Muscle of leg (tissue), 16 donors: ENCODE measurements at places on chromosomes 12 and 14.

DNA sequence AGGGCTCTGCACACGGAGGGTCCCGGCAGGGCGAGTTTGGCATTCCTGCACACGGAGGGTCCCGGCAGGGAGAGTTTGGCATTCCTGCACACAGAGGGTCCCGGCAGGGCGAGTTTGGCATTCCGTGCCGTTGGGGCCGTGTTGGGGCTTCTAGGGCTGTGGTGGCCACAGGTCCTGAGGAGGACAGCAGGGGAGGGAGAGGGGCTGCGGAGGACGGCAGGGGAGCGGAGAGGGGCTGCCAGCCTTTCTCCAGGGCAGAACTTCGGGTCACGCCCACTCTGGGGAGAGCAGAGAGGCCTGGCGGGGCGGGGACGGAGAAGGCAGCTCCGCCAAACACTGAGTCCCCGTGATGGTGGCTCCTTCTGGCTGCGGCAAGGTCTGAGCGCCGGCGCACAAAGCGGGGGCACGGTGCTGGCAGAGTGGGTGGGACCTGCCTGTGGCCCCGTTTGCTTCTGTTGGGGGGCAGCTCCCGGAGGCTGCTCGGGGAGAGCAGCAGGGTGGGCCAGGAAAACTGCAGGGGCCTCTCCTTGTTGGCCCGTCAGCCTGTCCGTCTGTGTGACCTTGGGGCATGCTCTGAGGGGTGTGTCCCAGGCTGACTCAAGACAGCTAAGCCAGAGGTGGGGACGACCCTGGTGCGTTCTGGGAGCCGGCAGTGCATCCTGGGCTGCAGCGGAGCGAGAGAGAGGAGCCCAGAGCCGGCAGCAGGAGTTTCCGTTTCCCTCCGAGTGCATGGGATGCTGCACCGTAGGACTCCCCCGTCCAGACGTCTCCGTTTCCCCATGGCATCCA lies 60.2 kb downstream of the LRCOL1 start:
- peaks cover 41% of the 10 kb centered on the region for H3K4me1 ChIP-seq
- no peak overlapping the region for H3K27ac ChIP-seq
- no peak overlapping the region for H3K4me3 ChIP-seq
- H3K27me3 ChIP-seq = peaks cover 3% of the 10 kb centered on the region

DNA sequence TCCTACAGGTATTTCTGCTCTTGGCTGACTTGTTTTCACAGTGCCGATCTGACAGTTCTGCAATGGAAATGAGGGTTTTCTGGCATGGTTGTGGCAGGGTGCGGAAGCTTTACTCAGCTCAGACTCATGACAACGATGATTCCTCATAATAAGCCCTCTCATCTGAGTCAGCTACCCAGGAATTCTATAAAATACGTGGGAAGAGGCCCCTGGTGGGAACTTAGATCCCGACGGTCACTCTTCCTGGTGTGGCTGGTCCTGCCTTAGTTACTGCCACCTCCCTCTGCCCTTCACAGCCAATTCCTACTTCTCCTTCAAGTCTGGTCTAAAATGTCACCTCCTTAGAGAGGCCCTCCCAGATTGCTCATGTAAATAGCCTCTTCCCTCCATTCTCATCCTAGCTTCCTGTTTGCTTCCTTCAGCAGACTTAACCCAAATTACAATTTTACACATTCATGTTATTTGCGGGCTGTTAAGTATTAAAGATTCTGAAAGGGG lies 104.2 kb upstream of the MAP1LC3B2 start:
- no peaks in the 10 kb centered on the region for H3K27me3 ChIP-seq
- H3K36me3 ChIP-seq = no peaks in the 10 kb centered on the region
- peak overlapping the region; percentile 98 for H3K27ac ChIP-seq
- no peak overlapping the region for H3K4me3 ChIP-seq
- peaks cover 39% of the 10 kb centered on the region for H3K4me1 ChIP-seq
- DNase-seq = no peak

DNA sequence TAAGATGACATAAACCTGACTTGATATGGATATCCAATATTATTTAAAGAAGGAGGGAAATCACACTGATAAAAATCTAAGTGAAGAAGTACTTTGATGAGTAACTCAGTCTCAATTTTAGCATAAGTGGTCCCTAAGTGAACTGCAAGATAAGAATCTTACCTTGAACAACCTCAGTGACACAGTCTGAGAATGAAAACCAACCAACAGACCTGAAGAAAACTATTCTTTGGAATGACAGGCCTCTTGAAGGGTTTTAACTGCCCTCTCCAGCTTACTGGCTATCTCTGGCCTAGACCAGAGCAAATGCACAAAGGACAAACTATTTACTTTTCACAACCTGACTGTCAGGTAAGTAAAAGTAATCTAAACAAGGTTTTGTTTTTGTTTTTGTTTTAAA lies 44.7 kb downstream of the CPM start:
- no peaks in the 10 kb centered on the region for H3K27me3 ChIP-seq
- DNase-seq = no peak
- H3K4me1 ChIP-seq = no peaks in the 10 kb centered on the region
- H3K27ac ChIP-seq = no peak overlapping the region

DNA sequence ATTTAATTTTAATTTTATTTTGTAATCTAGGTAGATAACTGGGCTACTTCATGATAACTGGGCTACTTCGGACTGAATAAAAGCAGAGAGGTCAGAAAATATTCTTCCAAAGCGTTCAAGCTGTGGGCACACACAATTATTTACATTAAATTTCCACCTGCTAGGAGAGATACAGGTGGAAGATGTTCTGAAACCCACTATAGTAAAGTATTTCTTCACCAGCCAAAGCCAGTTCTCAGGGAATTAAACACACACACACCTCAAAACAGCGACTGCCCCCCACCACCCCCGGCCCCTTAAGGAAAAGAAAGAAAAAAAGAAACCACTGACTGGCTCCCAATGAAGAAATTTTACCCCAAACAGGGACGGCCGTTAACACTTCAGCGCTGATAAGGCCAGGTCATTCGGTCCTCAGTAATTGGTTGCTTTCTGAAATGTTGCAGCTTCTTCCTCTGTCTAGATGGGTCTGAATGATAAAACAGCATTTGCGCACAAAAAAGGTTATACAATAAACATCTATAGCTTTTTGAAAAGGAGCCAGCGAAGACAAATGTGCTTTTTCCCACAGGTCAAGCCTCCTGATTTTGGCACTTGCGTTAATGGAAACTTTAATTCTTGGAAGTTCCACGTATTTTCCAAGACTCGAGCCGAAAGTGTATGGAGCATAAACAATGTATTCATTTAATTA lies 771 bp upstream of the KCNJ8 start:
- H3K4me1 ChIP-seq = peaks cover 7% of the 10 kb centered on the region
- DNase-seq = peak; percentile 90
- no peaks in the 10 kb centered on the region for H3K36me3 ChIP-seq
- H3K27me3 ChIP-seq = peaks cover 16% of the 10 kb centered on the region

DNA sequence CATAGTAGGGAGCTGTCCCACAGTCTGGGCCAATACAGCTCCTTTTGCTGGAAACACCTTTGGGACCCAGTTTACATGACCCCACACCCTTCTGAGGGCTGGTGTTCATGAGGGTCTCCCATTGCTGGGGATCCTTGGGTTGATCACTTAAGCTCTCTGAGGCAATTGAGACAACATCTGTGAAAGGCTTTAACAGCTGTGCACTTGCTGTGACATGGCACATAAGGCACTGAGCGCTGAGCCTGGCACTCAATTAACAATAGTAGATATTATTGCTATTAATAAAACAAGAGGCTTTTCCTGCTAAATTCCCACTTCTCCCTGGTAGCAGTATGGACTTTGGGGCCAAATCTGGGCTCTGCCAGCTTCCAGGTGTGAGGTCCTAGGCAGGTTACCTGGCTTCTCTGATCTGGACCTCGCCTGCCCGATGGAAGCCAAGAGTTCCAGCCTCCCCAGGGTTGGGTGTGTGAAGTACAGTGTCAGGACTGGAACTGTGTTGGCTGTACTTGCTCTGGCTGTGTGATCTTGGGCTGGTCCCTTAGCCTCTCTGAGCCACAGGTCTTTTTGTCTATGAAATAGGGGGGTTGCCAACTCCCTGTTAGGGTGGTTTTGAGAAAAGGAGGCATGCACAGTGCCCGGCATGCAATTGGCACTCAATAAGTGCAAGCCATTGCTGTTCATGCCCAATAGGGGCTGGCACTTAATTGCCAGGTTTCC lies 3.1 kb downstream of the SH2B3 start:
- peak overlapping the region; percentile 47 for H3K27ac ChIP-seq
- H3K4me1 ChIP-seq = peaks cover 82% of the 10 kb centered on the region
- H3K36me3 ChIP-seq = no peaks in the 10 kb centered on the region
- peaks cover 15% of the 10 kb centered on the region for H3K27me3 ChIP-seq

DNA sequence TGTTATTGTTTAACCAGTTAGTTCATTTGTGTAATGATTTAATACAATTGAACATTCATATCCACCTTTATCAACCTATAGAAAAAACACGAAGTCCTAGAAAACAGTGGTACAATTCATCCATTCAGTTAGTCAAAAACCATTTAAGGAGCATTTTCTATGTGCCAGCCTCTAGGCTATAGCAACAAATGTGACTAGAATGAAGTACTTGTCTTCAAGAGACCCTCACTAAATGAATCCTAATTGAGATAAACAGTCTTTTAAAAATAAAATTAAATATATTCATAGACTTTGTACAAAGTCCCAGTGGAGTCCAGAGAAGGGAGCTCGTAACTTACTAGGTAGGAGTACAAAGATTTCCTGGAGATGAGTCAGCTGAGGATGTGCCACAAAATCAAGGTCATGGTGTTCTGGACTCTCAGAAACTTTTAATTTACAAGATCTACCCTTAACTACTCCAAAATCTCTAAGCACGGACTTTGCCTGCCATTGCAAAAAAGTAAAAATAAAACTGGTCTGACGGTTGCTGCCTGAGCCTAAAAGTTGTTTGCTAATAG lies 430.7 kb upstream of the DCN start:
- no peak for DNase-seq
- no peak overlapping the region for H3K4me3 ChIP-seq
- no peak overlapping the region for H3K27ac ChIP-seq
- no peaks in the 10 kb centered on the region for H3K36me3 ChIP-seq
- no peaks in the 10 kb centered on the region for H3K27me3 ChIP-seq
- H3K4me1 ChIP-seq = no peaks in the 10 kb centered on the region

- H3K4me1 ChIP-seq = no peaks in the 10 kb centered on the region
- no peak for DNase-seq
- H3K4me3 ChIP-seq = no peak overlapping the region
Observed at GRCh38 chr12:96766232-96766631, 140.8 kb upstream of the NEDD1 start.

DNA sequence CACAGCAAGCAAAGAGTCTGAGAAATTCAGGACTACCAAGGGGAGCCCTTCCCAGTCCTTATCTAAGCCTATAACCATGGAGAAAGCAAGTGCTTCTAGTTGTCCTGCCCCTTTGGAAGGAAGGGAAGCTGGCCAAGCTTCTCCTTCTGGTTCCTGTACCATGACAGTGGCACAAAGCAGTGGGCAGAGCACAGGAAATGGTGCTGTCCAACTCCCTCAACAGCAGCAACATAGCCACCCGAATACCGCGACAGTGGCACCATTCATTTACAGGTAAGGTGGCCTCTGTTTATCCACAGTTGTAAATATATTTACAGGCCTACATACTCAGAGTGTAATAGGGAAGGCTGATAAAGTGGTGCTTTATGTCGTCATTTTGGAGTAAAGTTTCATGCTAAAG lies 176.5 kb downstream of the NAV3 start:
- no peak overlapping the region for H3K27ac ChIP-seq
- H3K4me1 ChIP-seq = no peaks in the 10 kb centered on the region
- H3K4me3 ChIP-seq = no peak overlapping the region
- peaks cover 8% of the 10 kb centered on the region for H3K36me3 ChIP-seq

GRCh38 chr14:55530464-55530863 lies 49.5 kb upstream of the KTN1 start:
- H3K4me3 ChIP-seq = no peak overlapping the region
- H3K4me1 ChIP-seq = peaks cover 4% of the 10 kb centered on the region
- no peak for DNase-seq
- no peaks in the 10 kb centered on the region for H3K36me3 ChIP-seq
- peaks cover 2% of the 10 kb centered on the region for H3K27me3 ChIP-seq

DNA sequence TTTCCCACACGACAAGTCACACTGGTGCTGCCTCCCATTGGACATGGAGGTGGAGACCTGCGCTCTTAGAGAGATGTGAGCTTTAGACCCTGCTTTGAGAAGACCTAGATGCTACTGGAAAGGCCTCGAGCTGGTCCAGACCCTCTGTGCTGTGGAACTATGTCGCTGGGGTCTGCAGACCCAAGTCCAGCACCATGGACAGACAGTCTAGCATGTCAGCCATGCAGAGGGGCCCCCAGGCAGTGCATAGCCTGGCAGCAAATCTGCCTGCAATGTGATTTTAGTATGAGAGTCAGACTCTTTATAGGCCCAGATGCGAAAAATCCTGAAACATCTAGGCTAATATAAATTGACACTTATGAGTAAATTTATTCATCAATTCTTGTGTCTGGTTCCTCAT lies 141.5 kb downstream of the NTF3 start:
- H3K36me3 ChIP-seq = no peaks in the 10 kb centered on the region
- H3K27ac ChIP-seq = no peak overlapping the region
- H3K4me3 ChIP-seq = no peak overlapping the region
- DNase-seq = no peak
- no peaks in the 10 kb centered on the region for H3K27me3 ChIP-seq

DNA sequence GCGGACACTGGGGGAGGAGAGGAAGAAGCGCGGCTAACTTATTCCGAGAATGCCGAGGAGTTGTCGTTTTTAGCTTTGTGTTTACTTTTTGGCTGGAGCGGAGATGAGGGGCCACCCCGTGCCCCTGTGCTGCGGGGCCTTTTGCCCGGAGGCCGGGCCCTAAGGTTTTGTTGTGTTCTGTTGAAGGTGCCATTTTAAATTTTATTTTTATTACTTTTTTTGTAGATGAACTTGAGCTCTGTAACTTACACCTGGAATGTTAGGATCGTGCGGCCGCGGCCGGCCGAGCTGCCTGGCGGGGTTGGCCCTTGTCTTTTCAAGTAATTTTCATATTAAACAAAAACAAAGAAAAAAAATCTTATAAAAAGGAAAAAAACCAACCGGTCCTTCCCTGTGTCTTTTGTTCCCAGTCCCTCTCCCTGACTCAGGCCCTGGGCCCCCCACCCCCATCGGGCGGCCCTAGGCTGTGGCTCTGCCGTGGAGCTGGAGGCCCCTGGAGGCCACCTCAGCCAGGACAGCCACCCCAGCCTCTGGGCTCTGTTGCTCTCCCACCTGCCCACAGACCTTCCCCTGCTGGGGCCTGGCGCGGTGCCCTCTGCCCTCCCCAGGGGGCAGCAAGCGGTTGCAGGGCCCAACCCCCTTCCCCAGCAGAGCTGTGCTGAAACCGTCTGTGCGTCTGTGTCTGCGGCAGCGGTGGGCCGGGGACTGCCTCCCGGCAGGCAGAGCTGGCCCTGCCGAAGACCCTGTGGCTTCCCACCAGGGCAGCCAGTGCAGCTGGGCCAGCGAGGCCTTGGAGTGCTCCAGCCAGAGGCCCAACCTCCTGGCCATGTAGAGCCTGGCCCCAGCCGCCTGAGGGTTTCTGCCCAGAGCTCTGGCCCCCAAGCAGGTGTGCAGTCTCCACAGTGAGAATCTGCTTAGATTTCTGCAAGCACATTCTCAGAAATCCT lies 4.0 kb upstream of the CRIP2 start:
- peaks cover 83% of the 10 kb centered on the region for H3K4me1 ChIP-seq
- H3K27me3 ChIP-seq = no peaks in the 10 kb centered on the region
- H3K4me3 ChIP-seq = no peak overlapping the region
- peaks cover 40% of the 10 kb centered on the region for H3K36me3 ChIP-seq

- no peaks in the 10 kb centered on the region for H3K27me3 ChIP-seq
- peaks cover 23% of the 10 kb centered on the region for H3K4me1 ChIP-seq
- H3K4me3 ChIP-seq = peak overlapping the region; percentile 93
- peak overlapping the region; percentile 99 for H3K27ac ChIP-seq
- H3K36me3 ChIP-seq = peaks cover 30% of the 10 kb centered on the region
Observed at GRCh38 chr12:120116792-120117651, 469 bp upstream of the RAB35 start.
